ENCODE measurements at places on chromosomes 2 and 18.

GRCh38 chr2:64035072-64035942 lies 16.1 kb upstream of the VPS54 start:
- DNase-seq = no peak

- no peak for DNase-seq
Observed at GRCh38 chr18:5726011-5726410, 169.3 kb downstream of the TMEM200C start.

GRCh38 chr2:75527676-75528075 lies 33.1 kb downstream of the EVA1A start:
- DNase-seq = no peak

- DNase-seq = no peak
Observed at GRCh38 chr2:119218478-119219064, 5.1 kb upstream of the STEAP3 start.

GRCh38 chr2:218623366-218623705 lies 15.6 kb downstream of the PLCD4 start:
- DNase-seq = no peak

GRCh38 chr18:47184419-47185050 lies 8.4 kb upstream of the IER3IP1 start:
- no peak for DNase-seq

- no peak for DNase-seq
Observed at GRCh38 chr2:238267884-238268680, 20.3 kb downstream of the PER2 start.

- no peak for DNase-seq
Observed at GRCh38 chr2:48512571-48512970, 17.4 kb upstream of the STON1 start.

DNA sequence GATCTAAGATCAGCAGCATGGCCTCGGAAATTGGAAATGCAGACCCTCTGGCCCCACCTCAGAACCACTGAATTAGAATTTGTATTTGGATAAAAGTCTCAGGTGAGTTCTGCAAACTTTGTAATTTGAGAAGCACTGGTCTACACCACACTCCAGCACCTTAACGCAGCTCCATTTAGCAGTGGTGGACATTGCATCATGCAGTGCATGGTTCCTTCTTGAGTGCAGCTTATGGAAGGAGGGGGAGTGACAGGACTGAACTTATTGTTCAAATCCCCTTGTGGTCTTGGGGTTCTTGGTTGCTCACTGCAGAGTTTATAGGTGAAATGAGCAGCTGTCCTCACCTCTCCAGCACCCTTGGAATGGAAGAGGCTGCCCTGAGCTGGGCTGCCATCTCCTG lies 17.4 kb upstream of the STEAP3 start:
- no peak for DNase-seq

GRCh38 chr18:79943608-79944125 lies 7.8 kb downstream of the SLC66A2 start:
- no peak for DNase-seq

- no peak for DNase-seq
Observed at GRCh38 chr2:173199294-173199693, 123.6 kb downstream of the MAP3K20 start.

GRCh38 chr2:100394111-100394641 lies 23.3 kb downstream of the CHST10 start:
- DNase-seq = no peak
